Activated CD4-positive, alpha-beta memory T cell treated with anti-CD3 and anti-CD28 coated beads for 36 hours (primary cell): ENCODE measurements at places on chromosomes 1 and 21. TPM values are rescaled to one million over a fixed set of nuclear protein-coding genes. Genes with fewer than 3 reads are reported as not detected.

GPR25 gene
- not detected for total RNA-seq

GRCh38 chr1:208393826-208394225 lies 149.6 kb upstream of the PLXNA2 start:
- DNase-seq, result no peak

DNA sequence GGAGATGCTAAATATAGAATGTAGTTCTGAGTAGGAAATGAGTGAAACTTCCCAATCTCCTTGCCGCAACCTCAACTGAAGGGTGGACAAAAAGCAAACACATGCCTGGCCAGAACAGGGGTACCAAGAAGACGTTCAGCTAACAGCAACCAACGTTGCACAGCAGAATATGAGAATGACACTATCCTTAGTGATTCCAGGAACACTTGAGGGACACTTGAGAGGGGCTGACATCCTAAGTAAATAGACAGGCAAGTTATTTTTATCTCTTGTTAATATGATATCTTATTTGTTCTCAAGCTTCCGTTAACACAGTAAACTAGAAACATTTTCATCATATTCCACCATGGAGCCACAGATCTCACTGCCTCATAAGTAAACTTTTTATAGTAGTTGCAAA lies 908 bp downstream of the KRTAP19-1 start:
- no peak for DNase-seq

- no peak for DNase-seq
These were observed 686 bp upstream of the ZNF281 start for GRCh38 chr1:200410566-200410878.

DNA sequence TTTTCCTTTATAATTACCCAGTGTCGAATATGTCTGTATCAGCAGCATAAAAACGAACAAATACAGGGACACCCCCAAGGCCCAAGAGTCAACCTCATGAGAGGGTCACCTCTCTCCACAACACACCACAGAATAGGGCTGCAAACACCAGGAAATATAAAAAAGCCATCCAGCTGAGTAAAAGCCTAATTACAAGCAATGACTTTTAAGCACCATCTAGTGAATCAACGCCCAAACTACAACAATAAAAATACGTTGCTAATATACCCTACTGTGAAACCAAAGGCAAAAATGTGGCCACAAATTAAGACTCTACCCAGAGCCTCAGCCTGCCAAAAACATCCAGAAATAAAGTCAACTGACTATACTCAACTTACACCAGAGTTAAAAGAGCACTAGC lies 817.9 kb upstream of the NEGR1 start:
- DNase-seq, result no peak

GRCh38 chr1:51750218-51750617 lies 128.3 kb downstream of the NRDC start:
- DNase-seq, result no peak

- DNase-seq, result no peak
These were observed 88.1 kb downstream of the UCK2 start for GRCh38 chr1:165915480-165915879.

GRCh38 chr21:15004721-15005370 lies 60.0 kb downstream of the NRIP1 start:
- no peak for DNase-seq

DNA sequence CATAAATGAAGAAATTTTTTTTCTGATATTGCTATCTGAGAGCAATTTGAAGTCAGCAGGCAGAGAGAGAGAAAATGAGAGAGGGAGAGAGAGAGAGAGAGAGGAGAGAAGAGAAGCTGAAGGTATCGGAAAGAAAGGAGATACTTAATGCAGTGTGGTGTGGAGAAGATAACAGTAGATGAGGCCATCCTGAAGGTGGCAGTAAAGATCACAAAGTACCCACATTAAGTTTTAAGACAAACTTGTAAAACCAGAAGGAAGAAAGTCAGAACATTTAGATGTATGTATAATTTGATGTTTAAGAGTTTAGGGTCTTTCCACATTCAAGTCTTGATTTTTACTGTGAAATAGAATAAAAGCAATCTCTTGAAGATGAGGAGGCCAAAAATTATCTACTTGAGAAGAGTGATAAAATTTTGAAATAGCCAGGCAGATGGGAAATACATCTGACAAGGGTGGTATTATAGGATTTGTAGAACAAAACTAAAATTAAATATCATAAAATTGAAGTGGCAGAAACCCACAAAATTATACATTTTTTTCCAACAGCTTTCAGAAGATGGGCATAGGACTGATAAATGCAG lies 1753.4 kb downstream of the MRPL39 start:
- no peak for DNase-seq
